ENCODE measurements at places on chromosomes 6 and 20.
A peak's percentile ranks its signal among the peaks of the same experiment; 100 is the strongest.

GRCh38 chr6:18168264-18168663, 13.0 kb downstream of the KDM1B start:
- no peak for DNase-seq

GRCh38 chr6:44029444-44030185, 97.6 kb downstream of the MRPL14 start:
- DNase-seq = no peak

GRCh38 chr6:150090328-150090727, 21.4 kb upstream of the ULBP3 start:
- DNase-seq = no peak

DNA sequence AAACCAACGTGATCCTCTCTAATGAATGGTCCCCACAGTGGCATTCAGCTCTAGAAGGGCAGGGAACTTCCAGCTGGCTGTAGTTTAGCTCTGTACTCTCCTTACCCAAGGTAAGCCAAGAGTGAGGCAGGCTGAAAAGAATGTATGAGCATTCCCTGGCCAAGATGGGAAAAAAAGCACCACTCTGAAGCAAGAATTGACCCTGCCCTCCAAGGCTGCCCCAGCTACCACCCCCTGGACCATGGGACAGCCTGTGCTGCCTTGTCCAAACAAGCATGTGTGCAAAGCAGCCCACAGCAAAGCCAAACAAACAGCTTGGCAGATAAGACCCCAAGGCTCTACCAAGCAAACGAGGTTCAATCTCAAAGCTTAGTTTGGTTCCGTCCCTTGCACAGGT, 73.9 kb downstream of the GFOD1 start:
- DNase-seq = no peak

DNA sequence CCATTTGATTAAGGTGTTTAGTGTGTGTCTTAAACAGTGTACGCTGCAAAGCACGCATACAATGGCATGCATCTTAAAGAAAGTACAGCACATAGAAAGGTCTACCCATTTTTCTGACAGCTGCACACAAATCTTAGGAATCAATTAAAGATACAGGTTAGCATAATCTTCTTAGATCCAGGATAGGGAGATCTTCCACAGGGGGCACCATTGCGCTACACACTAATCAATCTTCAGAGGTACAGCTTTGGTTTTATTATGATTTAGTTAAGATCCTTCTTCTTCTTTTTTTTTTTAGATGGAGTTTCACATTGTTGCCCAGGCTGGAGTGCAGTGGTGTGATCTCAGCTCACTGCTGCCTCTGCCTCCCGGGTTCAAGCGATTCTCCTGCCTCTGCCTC, 63.7 kb upstream of the BEND3 start:
- no peak for DNase-seq

DNA sequence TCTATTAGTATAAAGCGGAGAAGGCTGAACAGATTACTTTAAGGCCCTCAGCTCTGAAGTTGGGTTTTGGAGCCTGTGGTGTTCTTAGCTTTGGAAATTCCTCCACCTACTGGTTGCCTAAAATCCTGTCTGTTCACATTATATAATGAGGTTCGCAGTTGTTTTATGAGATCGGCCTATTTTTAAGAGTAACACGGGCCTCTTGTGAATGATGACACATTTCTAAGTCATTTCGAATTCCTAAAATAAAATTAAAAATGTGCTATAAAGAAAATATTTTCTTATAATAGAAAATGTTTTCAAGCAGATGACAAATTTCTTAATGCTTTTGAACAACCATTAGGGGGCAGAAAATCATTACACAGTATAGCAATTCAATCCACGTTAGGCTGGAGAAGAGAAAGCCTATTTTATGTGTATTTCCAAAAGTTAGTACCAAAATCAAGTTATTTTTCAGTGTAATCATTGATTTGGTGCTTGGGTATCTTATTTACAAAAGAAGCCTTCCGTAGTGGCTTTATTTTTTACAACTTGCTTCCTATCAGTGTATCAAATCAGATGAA, 15.8 kb upstream of the FAM8A1 start:
- no peak for DNase-seq

- DNase-seq = peak; percentile 35
Measured at GRCh38 chr6:28218312-28219248, 6.5 kb upstream of the ZSCAN9 start.

DNA sequence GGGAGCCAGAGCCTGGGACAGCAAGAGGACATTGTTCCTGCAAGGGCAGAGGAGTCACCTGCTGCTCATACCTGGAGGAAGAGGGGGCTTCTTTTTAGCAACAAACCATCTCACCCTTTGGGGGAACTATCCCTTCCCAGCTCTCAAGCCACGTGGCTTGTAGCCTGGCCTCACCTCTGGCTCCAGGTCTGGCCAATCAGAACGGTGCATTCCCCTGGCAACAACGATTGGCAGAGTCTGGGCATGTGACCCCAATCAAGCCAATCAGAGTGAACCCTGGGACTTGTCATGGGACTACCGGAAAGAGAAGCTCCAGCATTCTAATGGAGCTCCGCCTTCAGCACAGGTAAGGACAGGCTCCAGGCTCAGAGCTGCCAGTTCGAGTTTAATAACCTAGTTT, 33.6 kb downstream of the KCNB1 start:
- no peak for DNase-seq

DNA sequence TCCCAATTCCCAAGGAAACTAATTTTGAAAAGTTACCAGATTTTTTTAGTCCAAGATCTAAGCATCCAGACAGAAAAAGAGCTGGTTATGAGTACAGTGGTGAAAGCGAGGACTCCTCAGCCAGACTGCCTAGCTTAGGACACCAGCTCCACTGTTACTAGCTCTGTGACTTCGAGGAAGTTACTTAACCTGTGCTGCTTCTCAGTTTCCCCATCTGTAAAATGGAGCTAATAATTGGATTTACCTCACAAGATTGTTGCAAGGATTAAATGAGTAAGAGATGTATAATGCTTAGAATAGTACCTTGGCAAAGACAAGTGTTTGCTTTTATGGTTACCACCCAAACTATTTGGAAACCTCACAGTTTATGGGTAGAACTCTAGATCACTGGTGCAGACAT, 1.1 kb downstream of the NT5DC1 start:
- no peak for DNase-seq

GRCh38 chr6:91822581-91822980, 1235.7 kb upstream of the MAP3K7 start:
- no peak for DNase-seq

DNA sequence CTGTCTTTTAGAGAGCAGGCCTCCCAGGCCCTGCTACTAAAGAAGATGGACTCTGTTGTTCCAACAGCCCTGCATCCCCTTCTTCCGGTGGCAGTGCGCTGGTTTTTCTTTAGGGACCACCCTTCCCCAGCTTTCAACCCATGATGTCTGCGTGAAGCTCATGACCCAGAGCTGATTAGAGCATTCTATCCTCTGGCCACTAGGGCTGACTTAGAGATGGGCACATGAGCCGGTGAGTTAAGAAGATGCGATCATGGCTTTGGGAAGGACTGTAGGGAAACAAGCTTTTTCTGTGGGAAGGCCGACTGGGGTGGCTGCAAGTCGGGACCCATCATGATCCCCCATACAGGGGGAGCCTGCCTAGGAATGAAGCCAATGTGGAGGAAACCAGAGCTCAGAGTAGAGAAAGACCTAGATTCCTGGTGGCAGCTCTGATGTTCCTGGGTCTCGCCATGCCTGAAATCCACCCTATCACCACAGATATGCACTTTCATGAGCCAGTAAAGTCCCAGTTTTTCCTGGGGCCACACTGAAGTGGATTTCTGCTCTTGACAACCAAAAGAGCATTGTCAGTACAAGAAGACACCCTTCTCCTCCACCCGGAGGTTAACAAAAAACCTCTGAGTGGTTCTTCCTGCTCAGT, 29.1 kb upstream of the STX16 start:
- DNase-seq = no peak

DNA sequence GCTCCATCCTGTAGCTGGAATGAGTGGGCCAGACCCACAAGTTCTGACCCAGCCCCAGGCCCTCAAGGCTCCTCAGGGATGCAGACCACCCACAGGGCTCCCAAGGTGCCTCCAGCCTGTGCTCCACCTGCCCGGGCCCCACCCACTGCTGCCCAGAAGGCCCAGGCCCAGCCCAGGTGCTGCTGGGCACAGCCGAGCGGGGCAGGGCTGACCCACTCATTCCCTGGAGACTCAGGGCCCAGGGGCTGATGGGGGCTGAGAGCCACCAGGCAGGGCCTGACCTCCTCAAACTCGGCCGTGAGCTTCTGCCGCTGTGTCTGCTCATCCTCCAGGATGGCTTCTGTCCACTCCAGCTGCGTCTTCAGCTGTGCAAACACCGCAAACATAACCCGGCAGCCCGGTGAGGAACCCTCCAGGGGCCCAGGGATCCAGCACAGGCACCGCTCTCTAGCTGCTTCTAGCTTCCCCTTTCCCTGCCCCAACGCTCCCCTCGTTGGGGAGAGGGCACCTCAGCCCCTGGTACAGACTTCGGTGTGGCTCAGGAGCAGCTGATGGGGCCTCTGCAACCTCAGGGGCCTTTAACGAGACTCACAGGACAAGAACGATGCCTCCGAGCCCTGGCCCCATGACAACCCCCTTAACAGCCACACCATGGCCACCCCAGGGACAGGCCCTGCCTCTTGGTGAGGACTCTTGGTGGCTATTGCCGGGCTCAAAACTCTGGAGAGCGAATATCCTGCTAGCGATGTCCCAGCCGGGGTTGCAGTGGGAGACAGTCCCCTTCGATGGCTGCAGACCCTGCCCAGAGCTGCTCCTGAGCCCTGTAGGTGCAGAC, 46.0 kb downstream of the DSTN start:
- no peak for DNase-seq

DNA sequence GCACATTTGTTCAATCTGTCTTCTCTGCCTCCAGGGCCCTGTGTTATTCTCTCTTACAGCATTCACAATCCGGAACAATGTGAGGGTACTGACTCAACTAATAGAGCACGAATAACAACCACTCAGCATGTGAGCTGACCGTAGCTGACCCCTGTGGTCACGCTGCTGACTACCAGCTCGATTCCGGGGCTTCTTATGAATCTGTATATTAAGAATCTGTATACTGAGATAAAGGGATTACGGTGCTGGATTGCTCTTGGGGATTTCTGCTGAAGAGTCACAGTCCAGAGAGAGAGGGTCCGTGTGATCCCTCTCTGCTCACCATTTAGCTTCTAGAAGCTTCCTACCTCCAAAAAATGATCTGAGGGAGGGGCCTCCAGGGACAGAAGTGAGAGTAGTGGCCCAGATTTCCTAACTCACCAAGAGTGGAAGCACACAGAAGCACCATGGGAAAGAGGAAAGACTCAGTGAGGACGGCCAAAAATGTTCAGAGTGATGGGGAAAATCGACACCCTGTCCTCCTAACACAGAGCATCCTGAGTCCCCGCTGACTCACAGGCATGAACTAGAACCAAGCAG, 156.2 kb downstream of the THBS2 start:
- DNase-seq = no peak

DNA sequence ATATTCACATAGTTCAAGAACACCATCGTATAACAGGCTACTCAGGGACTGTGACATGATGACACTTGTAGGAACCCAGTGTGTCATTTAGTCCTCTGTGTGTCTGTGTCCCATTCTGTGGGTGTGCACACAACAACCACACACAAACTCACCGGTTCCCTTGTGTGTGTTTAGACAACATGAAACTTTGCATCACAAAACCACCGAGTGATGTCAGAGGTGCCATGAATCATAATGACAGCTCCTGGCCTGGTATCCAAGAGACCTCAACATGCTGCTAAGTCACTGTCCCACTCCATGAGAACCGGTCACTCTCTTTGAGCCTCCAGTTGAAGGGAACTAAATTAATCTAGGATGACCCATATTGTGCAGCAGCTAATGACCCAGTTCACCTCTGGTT, 421.3 kb downstream of the PREX1 start:
- no peak for DNase-seq

- DNase-seq = no peak
Measured at GRCh38 chr6:7155871-7156579, 48.3 kb downstream of the RREB1 start.

DNA sequence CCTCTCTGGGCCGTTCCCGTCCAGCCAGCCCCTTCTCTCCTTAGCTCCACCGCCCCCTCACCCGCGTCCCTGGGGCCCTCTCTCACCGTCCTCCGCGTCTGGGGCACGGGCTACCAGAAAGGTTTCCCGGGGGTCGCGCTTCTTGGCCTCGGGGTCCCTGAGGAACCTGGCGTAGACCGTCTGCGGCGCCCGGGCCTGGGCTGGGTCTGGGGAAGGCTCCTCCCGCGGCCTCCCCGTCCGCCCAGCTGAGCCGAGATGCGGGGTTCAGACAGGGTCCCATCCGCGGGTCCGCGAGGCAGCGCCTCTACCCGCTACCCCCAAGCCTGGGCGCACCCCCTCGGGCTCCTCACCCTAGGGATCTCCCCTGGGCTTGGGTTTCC, 1.1 kb downstream of the TULP1 start:
- no peak for DNase-seq

DNA sequence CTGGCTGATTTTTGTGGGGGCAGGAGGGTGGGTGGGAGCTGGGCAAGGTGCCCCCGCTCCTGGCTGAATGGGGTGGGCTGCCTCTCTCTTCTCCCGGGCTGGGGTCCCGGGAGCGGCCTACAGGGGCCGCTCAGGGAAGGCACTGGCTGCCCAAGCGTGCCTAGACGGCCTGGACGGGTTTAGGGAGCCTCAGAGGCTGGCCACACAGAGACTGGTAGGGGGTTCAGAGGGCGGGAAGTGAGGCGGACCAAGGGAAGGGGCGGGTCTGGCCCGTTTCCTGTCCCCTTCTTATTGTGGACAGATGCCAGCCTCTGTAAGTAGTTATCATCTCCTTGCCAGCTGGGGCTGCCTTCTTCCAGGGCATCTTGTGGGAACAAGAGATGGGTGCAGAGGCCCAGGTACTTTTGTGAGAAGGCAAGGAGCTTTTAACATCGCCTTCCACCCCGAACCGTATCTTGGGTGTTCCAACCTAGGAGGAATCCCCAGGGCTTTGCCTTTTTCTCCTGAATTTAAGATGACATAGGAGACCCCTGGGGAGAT, 437 bp downstream of the CD40 start:
- DNase-seq = no peak

GRCh38 chr20:1618954-1619540, 762 bp downstream of the SIRPB1 start:
- no peak for DNase-seq

DNA sequence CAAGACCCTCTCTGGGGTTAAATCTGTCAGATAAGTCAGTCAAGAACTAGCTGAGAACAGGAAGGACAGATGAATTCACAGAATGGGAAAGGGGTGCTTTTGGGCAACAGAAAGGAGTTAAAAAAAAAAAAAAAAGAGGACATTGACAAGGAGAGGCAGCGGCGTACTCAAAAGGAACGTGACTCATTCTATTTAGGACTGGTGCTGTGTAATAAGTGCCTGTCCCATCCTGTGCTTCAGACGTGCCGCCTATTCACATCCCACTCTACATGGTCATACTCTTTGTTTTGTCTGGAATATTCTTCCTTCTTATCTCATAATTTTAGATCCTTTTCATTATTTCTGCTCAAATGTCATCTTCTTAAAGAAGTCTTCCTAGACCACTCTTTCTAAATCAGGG, 101.1 kb upstream of the EMILIN3 start:
- no peak for DNase-seq

- no peak for DNase-seq
Measured at GRCh38 chr6:170443151-170443662, 109.9 kb downstream of the PSMB1 start.

- no peak for DNase-seq
Measured at GRCh38 chr6:142183351-142183750, 36.3 kb downstream of the VTA1 start.

- DNase-seq = no peak
Measured at GRCh38 chr6:152293404-152293803, 343.8 kb downstream of the SYNE1 start.

Measured in stimulated activated CD4-positive, alpha-beta T cell treated with anti-CD3 and anti-CD28 coated beads, Interleukin-2, amount 100 ng/mL, for 24 hours (primary cell).